Endothelial cell (in vitro differentiated cells): ENCODE measurements at places on chromosomes 13 and 19. TPM values are rescaled to one million over a fixed set of nuclear protein-coding genes. Genes with fewer than 3 reads are reported as not detected.

DNA sequence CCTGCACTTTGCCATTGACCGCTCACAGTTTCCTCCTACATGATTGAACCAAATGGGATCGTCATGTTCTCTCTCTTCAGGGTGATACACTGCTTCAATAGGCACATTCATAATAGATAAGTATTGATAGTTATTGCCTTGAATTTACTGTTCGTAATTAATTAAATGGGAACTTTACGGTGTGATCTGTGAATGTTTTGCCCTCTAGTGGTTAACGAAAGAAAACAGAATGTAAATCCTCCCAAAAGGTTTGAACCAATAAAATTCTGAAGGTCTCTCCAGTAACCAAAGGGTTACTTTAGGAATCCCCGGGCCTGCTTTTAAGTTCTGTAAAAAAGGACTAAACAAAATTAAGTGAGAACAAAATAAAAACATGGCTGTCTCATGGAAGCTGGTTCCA lies 389.3 kb downstream of the DACH1 start:
- no peaks in the 10 kb centered on the region for H3K27me3 ChIP-seq
- DNase-seq = no peak
- H3K27ac ChIP-seq = no peak overlapping the region
- H3K36me3 ChIP-seq = no peaks in the 10 kb centered on the region
- no peak overlapping the region for H3K4me3 ChIP-seq

- H3K27me3 ChIP-seq = no peaks in the 10 kb centered on the region
- no peak overlapping the region for H3K4me3 ChIP-seq
- H3K36me3 ChIP-seq = no peaks in the 10 kb centered on the region
- no peak for DNase-seq
- no peak overlapping the region for H3K27ac ChIP-seq
These were observed 31.6 kb downstream of the MTRF1 start for GRCh38 chr13:41231786-41232185.

- DNase-seq = no peak
- peaks cover 3% of the 10 kb centered on the region for H3K27me3 ChIP-seq
- H3K27ac ChIP-seq = peak overlapping the region; percentile 61
These were observed 35.2 kb upstream of the SLC7A10 start for GRCh38 chr19:33260628-33261418.

DNA sequence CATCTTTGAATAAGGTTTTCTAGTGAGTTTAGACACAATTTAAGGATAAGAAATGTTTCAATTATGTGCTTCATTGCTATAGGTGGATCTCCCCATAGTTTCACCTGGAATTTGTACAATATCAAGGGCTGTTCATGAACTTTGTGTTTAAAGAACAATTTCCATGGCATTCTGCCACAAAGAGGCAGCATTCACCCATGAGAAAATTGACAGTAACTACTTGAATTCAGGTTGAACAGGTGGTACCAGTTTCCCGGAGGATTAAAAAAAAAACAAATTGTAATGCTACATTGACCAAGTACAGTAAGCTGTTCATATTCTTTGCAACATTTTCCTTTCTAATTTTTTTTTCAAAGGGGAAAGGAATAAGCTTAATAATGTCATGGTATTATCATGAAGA lies 9.1 kb downstream of the SLITRK5 start:
- no peak overlapping the region for H3K27ac ChIP-seq
- H3K27me3 ChIP-seq = peaks cover 8% of the 10 kb centered on the region
- H3K36me3 ChIP-seq = no peaks in the 10 kb centered on the region
- H3K4me1 ChIP-seq = peaks cover 6% of the 10 kb centered on the region
- peak; percentile 15 for DNase-seq

DNA sequence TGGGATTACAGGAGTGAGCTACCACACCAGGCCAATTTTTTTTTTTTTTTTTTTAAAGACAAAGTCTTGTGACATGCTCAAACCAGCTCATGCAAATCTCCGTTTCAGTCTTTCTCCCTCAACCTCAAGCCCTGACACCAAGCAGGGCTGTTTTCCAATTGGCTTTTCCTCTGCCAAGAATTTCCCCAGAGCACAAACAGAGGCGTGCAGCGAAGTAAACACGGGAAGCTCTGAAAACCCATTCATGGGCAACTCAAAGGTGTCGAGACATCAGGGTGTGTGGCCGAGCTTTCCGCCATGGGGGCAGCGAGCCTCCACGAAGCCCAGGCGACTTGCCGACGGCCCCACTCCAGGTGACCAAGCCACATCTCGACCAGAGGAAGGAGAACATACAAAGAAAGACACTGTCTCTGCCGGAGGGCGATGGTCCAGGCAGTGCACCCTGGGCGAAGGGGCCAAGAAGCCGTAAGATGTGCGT lies 70.0 kb downstream of the INSR start:
- H3K4me1 ChIP-seq = no peaks in the 10 kb centered on the region
- H3K27me3 ChIP-seq = peaks cover 1% of the 10 kb centered on the region
- peaks cover 4% of the 10 kb centered on the region for H3K36me3 ChIP-seq
- H3K27ac ChIP-seq = no peak overlapping the region
- no peak overlapping the region for H3K4me3 ChIP-seq

The FAM216B gene
- not detected for total RNA-seq

DNA sequence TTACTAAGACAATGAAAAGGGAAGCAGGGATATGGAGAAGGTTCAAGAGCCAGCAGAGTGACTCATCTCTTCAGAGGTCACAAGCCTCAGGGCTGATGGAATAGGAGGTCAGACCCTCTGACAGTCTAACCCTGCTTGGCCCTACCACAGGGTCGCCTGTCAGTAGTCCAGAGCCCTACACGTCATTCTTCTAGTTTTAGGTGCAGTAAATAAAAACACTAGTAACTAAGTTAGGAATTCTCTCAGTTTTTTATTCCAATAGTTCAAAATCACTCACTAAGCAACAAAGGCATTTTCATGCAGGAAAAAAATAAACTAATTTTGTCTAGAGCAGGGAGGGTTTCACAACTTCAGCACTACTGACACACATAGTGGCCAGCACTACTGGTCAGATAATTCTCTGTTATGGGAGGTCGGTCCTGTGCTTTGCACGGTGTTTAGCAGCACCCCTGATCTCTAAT lies 27.2 kb downstream of the FOXO1 start:
- peaks cover 9% of the 10 kb centered on the region for H3K36me3 ChIP-seq
- H3K4me1 ChIP-seq = peaks cover 45% of the 10 kb centered on the region
- no peak overlapping the region for H3K27ac ChIP-seq
- H3K27me3 ChIP-seq = peaks cover 2% of the 10 kb centered on the region
- no peak overlapping the region for H3K4me3 ChIP-seq
- DNase-seq = no peak

The SBK2 gene
- total RNA-seq = 0.69 TPM

The THSD8 gene
- total RNA-seq = 14.2 TPM

DNA sequence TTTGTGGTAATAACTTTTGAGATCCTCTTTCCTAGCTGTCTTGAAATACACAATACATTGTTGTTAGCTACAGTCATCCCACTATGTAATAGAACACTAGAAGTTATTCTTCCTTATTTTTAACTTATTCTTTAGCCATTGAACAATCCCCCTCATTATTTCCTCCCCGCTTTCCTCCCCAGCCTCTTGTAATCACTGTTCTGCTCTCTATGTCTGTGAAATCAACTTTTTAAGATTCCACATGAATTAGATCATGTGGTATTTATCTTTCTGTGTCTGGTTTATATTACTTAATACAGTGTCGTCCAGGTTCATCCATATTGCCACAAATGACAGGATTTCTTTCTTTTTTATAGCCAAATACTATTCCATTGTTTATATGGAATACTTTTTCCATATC lies 72.9 kb downstream of the SLC10A2 start:
- no peak for DNase-seq
- H3K27me3 ChIP-seq = no peaks in the 10 kb centered on the region
- no peak overlapping the region for H3K27ac ChIP-seq

DNA sequence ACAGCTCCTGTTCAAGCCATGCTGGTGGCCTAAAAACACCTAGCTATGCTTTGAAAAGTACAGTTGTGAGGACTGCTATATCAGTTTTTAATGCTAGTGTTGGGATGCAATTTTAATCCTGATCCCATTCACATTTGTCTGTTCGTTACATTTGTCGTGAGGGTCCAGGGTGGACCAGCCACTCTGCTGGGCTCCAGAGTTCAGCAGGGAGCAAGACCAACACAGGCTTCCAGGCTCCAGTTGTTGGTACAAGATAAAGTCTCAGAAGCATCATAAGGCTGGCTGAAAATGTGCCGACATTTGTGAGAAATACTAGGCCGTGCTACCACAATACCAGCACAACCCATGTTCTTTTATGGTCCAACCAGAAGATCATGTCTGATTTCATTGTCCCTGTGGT lies 210.6 kb downstream of the SLC7A1 start:
- peaks cover 3% of the 10 kb centered on the region for H3K36me3 ChIP-seq
- H3K27ac ChIP-seq = no peak overlapping the region
- no peaks in the 10 kb centered on the region for H3K4me1 ChIP-seq
- DNase-seq = no peak

The FPR1 gene
- total RNA-seq = 0.67 TPM

The SBK3 gene
- total RNA-seq = 3.6 TPM

GRCh38 chr19:17950310-17951156 lies 16.4 kb upstream of the KCNN1 start:
- H3K4me1 ChIP-seq = peaks cover 19% of the 10 kb centered on the region
- H3K36me3 ChIP-seq = peaks cover 4% of the 10 kb centered on the region
- H3K4me3 ChIP-seq = peak overlapping the region; percentile 51

The CACNA1A gene
- total RNA-seq = 9.0 TPM

GRCh38 chr19:19406878-19407632 lies 1.6 kb downstream of the GATAD2A start:
- peaks cover 56% of the 10 kb centered on the region for H3K4me1 ChIP-seq
- H3K4me3 ChIP-seq = peak overlapping the region; percentile 94
- DNase-seq = peak; percentile 22
- H3K36me3 ChIP-seq = peaks cover 8% of the 10 kb centered on the region

The MBD3L5 gene
- not detected for total RNA-seq

DNA sequence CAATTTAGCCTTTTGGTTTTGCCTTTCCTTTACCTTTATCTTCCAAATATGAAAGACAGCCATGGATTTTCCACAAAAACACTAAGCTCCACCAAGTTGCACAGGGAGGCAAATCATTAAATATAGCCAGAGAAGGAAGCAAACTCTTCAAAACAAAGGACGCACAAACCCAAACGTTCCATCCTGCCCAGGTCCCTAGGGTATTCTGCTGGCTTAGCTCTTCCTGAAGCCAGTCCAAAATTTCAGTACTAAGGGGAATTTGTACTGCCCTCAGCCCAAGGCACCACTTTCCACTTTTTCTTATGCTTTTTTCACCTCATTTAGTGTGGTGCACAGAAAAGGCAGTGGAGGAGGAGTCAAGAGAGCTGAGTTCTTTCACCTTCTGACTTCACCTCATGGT lies 169.9 kb downstream of the FLT1 start:
- no peak for DNase-seq
- peaks cover 15% of the 10 kb centered on the region for H3K27me3 ChIP-seq
- no peak overlapping the region for H3K4me3 ChIP-seq

DNA sequence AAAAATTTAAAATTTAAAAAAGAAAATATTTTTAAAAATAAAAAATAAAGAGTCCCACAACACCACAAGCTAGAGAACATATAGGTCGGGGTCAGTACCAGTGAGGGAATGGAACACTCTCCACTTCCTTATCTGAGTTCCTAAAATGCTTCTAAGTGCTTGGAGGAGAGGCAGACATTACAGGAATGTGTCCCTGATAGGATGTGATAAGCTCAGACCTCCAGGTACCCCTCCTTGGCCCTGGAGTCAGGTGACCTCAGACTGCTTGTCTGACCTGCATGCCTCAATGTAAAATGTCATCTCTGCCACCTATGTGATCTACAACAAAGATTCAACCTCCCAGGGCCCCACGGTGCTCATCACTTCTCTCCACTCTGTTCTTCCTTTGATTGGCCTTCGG lies 2.8 kb downstream of the ZNF814 start:
- peaks cover 9% of the 10 kb centered on the region for H3K36me3 ChIP-seq
- peaks cover 6% of the 10 kb centered on the region for H3K27me3 ChIP-seq
- DNase-seq = no peak
- H3K4me1 ChIP-seq = peaks cover 21% of the 10 kb centered on the region
- H3K27ac ChIP-seq = peak overlapping the region; percentile 48
- peak overlapping the region; percentile 72 for H3K4me3 ChIP-seq

GRCh38 chr13:75812751-75813181 lies 176.6 kb downstream of the LMO7 start:
- no peak overlapping the region for H3K4me3 ChIP-seq
- no peak overlapping the region for H3K27ac ChIP-seq
- no peaks in the 10 kb centered on the region for H3K4me1 ChIP-seq
- no peak for DNase-seq
- H3K27me3 ChIP-seq = peaks cover 2% of the 10 kb centered on the region

DNA sequence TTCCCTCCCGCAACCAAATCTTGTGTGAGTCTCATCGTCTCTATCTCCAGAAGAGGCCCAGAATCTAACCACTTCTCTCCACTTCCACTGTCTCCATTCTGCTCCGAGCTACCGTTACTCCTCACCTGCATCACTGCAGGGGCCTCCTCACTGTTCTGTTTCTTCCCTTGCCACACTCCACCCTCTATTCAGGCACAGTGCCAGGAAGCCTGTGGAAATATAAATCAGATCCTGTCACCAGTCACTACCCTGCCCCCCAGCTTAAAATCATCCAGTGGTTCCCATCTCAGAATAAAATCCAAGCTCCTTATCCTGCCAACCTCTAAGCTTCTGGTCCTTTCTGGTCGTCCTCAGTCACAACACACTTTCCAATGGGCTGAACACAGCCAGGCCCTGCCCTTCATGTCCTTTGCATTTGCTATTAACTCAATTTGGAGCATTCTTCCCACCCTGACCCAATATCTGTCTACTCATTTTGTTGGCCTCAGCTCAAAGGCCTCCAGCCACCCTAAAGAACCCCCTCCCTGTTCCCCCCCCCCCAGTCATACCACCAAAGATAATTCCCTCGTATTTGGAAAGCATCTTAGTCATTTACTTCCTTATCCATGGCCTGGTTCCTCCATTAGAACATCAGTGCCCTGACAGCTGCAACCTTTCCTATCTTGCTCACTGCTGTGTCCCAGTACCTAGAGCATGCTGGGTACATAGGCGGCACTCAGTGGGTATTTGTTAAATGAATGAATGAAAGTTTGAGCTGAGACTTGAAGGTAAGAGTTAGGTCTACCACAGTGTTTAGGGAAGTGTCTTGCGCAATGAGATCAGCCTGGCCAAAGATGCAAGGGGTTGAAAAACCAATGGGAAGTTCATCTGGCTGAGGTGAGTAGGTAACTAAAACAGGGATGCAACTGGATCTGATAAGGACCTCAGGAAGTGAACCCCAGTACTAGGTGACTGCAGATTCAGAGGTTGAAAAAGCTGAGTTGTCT lies 24.4 kb downstream of the ZNF175 start:
- peaks cover 13% of the 10 kb centered on the region for H3K4me1 ChIP-seq
- peak overlapping the region; percentile 10 for H3K27ac ChIP-seq
- peaks cover 9% of the 10 kb centered on the region for H3K36me3 ChIP-seq
- H3K4me3 ChIP-seq = peak overlapping the region; percentile 98
- peaks cover 19% of the 10 kb centered on the region for H3K27me3 ChIP-seq
- DNase-seq = no peak

GRCh38 chr13:30804474-30804873 lies 69.1 kb downstream of the ALOX5AP start:
- no peaks in the 10 kb centered on the region for H3K36me3 ChIP-seq
- no peak overlapping the region for H3K27ac ChIP-seq
- H3K4me1 ChIP-seq = peaks cover 13% of the 10 kb centered on the region

- no peak overlapping the region for H3K27ac ChIP-seq
- no peak overlapping the region for H3K4me3 ChIP-seq
- H3K36me3 ChIP-seq = peaks cover 3% of the 10 kb centered on the region
- DNase-seq = no peak
- no peaks in the 10 kb centered on the region for H3K4me1 ChIP-seq
- no peaks in the 10 kb centered on the region for H3K27me3 ChIP-seq
These were observed 2.1 kb upstream of the ADGRE3 start for GRCh38 chr19:14676762-14677161.

GRCh38 chr13:34864671-34865070 lies 77.4 kb upstream of the NBEA start:
- no peak overlapping the region for H3K4me3 ChIP-seq
- peaks cover 4% of the 10 kb centered on the region for H3K4me1 ChIP-seq
- H3K36me3 ChIP-seq = no peaks in the 10 kb centered on the region
- no peak for DNase-seq

The FBXL12 gene
- 45.9 TPM for total RNA-seq
